Neural crest cell (in vitro differentiated cells): ENCODE measurements at places on chromosomes 3 and 15.

DNA sequence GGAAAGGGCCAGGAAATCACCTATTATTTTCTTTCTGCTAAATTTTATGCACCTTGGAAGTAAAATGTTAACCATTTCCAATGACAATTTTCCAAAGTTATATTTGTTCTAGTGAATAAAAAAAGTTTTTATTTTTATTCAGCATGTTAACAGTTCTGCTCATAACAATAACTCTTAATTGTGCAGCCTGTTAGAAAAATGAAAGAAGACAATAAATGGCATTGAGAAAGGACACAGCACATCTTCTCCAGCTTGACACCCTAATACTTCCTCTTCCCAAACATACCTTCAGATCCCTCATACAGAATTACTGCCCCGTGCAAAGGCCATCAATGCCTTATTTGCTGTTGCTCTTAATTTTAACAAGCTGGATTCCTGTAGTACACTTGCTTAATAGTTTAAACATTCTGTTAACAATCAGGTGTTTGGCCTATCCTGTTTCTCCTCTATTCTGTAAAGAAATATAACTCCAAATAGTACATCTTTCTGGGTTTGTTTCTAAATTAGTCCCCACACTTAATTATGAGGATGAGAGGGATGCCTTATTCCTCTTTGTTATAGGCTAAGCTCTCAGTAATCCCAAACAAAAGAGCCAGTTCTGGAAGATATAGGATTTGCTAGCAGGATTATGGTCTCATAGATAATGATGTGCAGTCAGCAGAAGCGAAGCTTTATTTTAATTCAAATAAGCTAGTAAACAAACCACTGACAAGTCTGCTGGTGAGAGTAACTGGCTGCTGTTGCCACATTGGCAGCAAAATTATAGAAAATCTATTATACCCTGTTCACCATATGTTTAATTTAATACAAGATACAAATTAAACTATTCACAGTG, 19.2 kb upstream of the SOX2 start:
- peaks cover 2% of the 10 kb centered on the region for H3K36me3 ChIP-seq
- H3K27ac ChIP-seq: no peak overlapping the region
- no peaks in the 10 kb centered on the region for H3K27me3 ChIP-seq
- peaks cover 37% of the 10 kb centered on the region for H3K4me1 ChIP-seq
- H3K4me3 ChIP-seq: no peak overlapping the region

DNA sequence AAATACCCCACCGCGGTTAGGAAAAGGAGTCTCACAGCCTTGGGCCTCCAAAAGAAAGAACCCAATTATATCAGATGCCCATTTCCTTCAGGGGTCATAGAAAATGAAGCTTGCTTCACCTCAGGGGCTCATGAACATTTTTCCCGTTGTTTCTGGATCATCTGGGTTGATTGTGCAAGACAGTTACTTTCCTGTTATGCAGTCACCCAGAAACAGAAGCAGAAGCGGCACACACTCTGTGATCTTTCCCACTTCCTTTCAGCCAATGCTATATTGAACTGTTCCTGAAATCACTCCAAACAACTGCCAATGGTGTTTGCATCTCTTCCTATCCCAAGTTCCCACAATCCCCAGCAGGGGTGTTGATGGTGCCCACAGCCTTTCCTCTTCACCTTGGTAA, 295.6 kb upstream of the RASGRP1 start:
- no peak overlapping the region for H3K27ac ChIP-seq
- DNase-seq: no peak
- H3K27me3 ChIP-seq: no peaks in the 10 kb centered on the region
- H3K36me3 ChIP-seq: no peaks in the 10 kb centered on the region

GRCh38 chr15:72916378-72916777, 132.8 kb upstream of the ADPGK start:
- no peak for DNase-seq
- no peak overlapping the region for H3K4me3 ChIP-seq
- H3K27ac ChIP-seq: no peak overlapping the region

GRCh38 chr3:27826448-27826847, 104.3 kb upstream of the EOMES start:
- no peak overlapping the region for H3K4me3 ChIP-seq
- no peak overlapping the region for H3K27ac ChIP-seq
- no peaks in the 10 kb centered on the region for H3K27me3 ChIP-seq
- no peak for DNase-seq

DNA sequence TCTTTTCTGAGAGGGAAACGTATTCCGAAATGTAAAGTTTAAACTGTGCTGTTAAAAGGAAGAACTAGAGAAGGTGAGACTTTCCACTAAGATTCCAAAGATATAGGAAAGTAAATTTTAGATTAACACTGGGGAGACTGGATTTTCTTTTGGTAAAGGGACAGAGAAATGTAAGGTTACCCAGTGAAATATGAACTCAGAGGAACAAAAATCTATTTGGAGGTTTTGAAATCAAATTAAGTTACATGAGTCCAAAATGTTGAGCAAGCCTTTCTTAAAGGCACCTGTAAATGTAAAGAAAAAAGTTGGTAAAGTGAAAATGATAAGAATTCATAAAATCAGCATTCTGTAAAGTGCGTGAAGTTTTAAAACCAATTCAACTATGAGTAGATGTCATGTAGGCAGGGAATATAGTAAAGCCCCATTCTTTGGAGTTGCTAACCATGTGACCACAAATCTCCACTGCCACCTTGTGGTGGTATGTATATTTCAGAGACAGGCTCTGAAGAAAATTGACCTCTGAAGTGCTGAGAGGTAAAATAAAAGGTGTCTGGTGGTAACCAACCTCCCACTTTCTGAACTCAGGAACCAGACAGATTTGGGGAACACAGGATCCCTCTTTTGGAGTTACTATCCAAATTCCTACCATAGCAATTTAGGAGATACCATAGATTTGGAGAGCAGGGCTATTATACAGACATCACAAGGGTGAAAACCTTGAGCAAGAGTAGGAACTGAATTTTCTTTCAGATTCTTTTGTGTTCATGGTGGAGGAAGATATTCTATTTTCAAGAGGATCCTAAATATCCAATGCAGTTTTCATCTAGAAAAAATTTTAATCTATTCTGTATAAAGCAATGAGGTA, 215.3 kb downstream of the ROBO2 start:
- no peak overlapping the region for H3K4me3 ChIP-seq
- H3K27me3 ChIP-seq: no peaks in the 10 kb centered on the region
- peak; percentile 50 for DNase-seq

DNA sequence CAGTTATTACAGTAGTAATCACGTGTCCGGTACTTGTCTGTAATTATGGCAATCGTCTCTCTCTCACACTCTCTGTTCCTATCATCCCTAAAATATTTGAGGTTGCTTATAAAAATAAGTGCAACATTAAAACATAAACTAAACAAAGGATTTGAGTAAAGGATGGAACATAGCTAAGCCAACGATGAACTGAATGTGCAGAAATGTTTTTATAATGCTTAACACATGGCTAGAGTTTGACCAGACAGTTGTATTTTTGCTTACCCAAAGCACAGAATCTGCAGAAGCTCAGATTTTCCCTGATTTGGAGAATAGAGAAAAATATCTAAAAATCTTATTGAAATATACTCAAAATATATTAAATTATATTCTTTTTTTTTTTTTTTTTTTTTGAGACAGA, 1030.9 kb downstream of the NAALADL2 start:
- no peaks in the 10 kb centered on the region for H3K27me3 ChIP-seq
- no peaks in the 10 kb centered on the region for H3K36me3 ChIP-seq
- no peaks in the 10 kb centered on the region for H3K4me1 ChIP-seq
- no peak for DNase-seq
- no peak overlapping the region for H3K27ac ChIP-seq

DNA sequence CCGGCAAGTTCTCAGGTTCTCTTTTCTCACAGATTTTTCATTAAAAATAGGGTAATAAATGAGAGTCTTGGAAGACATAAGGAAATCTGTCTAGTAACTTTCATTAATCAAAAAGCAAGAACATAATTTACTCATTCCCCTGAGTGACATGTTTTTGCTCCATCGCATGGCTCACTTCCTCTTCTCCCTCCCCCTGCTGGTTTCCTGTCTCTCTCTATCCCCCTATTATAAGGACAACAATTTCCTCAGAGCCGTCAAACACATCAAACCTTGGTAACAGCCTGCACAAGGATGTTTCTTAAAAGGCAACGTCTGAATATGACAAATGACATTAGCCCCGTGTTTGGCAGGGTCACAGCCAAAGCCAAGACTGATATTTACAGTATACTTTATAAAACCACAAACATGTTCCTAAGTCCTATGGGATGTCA, 1149.6 kb downstream of the IGSF11 start:
- H3K4me3 ChIP-seq: no peak overlapping the region
- no peak for DNase-seq
- H3K27ac ChIP-seq: no peak overlapping the region
- H3K27me3 ChIP-seq: no peaks in the 10 kb centered on the region

- H3K27ac ChIP-seq: no peak overlapping the region
- no peaks in the 10 kb centered on the region for H3K27me3 ChIP-seq
- H3K4me3 ChIP-seq: no peak overlapping the region
- no peak for DNase-seq
- H3K4me1 ChIP-seq: no peaks in the 10 kb centered on the region
These were observed 17.5 kb downstream of the AQR start for GRCh38 chr15:34951993-34952392.

DNA sequence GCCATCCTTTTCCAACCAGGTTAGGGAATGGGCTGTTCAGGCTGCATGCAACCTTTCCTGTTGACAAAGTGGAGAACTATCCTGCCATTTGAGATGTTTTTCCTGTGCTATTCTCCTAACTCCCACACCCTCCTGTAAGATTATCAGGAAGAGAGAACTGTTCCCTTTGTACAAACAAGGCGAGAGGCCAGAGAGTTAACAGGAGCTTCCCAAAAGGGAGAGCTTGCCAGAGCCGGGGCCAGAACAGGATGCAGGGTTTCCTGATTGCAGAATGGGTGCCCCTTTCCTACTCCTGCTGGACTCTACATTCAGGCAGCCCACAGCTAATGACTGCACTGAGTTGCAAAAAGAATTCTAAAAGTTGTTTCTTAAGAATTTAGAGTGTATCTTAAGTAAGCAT, 17.1 kb downstream of the PML start:
- H3K27ac ChIP-seq: no peak overlapping the region
- H3K27me3 ChIP-seq: no peaks in the 10 kb centered on the region
- DNase-seq: no peak
- peaks cover 9% of the 10 kb centered on the region for H3K36me3 ChIP-seq
- H3K4me1 ChIP-seq: peaks cover 21% of the 10 kb centered on the region

DNA sequence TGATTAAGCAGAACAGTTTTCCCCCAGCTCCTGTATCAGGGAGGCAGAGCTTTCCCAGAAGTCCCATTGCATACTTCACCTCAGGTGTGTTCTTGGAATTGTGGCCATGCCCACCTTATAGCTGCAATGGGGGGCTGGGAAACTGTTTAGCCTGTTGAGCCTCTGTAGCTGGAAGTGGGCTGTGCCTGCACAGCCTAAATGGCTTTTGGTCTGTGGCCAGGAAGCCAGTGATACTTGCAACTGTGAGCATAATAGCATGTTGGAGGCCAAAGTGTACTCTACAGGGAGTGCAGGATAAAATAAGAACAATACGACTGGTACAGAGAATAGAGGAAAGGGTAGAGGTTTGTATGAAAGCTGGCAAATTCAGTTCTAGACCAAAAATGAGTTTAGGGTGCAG, 248.5 kb downstream of the PTPRG start:
- peaks cover 34% of the 10 kb centered on the region for H3K4me1 ChIP-seq
- no peak overlapping the region for H3K4me3 ChIP-seq
- no peak for DNase-seq
- H3K36me3 ChIP-seq: no peaks in the 10 kb centered on the region

- H3K4me1 ChIP-seq: peaks cover 13% of the 10 kb centered on the region
- H3K27me3 ChIP-seq: no peaks in the 10 kb centered on the region
- DNase-seq: no peak
- no peaks in the 10 kb centered on the region for H3K36me3 ChIP-seq
These were observed 34.7 kb upstream of the AGBL1 start for GRCh38 chr15:86044981-86045380.
